ENCODE measurements at places on chromosomes 1 and 21.

- DNase-seq, result no peak
Measured at GRCh38 chr21:38664315-38664714, 141.4 kb upstream of the ETS2 start.

GRCh38 chr1:181397845-181398244 lies 85.5 kb upstream of the CACNA1E start:
- no peak for DNase-seq

GRCh38 chr1:221839321-221839720 lies 97.4 kb upstream of the DUSP10 start:
- no peak for DNase-seq

GRCh38 chr1:108669679-108670078 lies 8.8 kb upstream of the HENMT1 start:
- DNase-seq, result no peak

GRCh38 chr1:114134518-114134917 lies 19.2 kb downstream of the SYT6 start:
- DNase-seq, result no peak

- DNase-seq, result no peak
Measured at GRCh38 chr1:203353486-203353885, 2.6 kb upstream of the FMOD start.

- no peak for DNase-seq
Measured at GRCh38 chr1:119181218-119181617, 40.8 kb upstream of the WARS2 start.

- no peak for DNase-seq
Measured at GRCh38 chr21:20272791-20273362, 725.3 kb upstream of the NCAM2 start.

DNA sequence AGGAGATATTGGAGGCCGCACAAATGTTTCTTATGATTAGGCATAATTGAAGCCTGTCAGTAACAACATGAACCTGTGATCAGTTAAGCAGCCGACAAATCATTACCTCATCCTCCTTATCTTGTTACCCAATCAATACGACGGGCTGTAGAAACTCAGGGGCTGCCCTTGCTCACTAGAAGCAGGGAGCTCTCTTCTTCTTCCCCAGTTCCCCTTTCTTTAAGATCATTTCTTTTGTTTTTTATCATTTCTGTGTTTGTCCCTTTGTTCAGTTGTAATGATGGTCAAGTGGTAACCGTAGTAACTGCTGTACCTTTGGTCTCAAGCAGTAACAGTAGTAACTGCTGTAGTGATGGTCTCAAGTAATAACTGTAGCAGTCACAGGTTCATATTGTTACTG lies 13.8 kb upstream of the FCGR2A start:
- DNase-seq, result no peak

- no peak for DNase-seq
Measured at GRCh38 chr1:48937732-48938131, 161.0 kb upstream of the BEND5 start.

GRCh38 chr1:34768856-34769255 lies 9.3 kb downstream of the GJB4 start:
- no peak for DNase-seq

GRCh38 chr1:1436630-1437032 lies 1.1 kb downstream of the VWA1 start:
- no peak for DNase-seq

DNA sequence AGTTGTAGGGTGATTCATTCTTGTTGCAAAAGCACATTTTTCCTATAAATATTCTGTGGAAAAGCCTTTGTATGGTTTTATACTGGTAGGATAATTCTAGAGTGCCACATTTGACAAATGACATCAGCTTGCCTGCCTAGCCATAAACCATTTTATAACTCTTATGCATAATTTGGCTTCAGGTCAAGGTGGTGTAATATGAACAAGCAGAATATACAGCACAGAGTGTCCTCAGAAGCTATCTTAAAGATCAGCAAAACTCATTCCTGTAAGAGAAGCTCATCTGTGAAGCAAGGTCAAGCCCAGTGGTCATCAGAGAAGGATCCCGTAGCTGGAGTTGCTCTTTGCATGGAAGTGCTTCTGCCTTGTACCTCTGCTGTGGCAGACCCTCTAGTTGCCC lies 24.0 kb upstream of the C1orf21 start:
- DNase-seq, result no peak

DNA sequence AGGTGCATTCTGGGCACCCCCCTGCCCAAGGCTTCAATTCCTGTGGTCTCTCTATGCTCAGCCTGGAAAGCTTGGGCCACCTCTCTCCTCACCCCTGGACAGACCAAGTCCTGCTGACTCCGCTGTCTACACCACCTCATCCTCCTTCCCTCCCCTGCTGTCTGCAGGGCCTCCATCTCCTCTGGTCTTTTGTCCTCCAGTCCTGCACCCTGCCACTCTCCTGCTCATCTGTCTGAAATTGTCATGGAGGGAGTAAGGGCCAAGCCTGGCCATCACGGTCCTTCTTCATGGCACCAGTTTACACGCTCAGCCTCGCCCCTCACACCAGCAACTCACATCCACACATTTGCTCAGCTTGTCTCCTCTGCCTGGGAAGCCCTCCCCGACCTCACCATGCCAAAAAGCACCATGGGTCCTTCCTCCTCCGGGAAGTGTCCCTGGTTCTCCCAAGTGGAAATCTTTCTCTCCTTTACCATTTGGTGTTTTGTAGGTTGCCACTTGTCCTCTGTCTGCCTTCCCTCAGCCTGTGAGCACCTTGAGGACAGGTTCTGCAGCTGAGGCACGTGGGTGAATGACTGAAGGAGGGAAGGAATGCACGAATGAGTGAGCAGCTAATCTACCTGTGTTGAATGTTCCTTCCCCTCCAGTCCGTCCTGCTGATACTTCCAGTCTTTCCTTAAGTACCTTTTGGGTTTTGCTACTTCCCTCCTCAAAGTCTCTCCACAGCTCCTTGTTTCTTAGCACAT lies 2.1 kb upstream of the SLC2A1 start:
- DNase-seq, result no peak

- no peak for DNase-seq
Measured at GRCh38 chr1:54583307-54583686, 35.3 kb downstream of the ACOT11 start.

DNA sequence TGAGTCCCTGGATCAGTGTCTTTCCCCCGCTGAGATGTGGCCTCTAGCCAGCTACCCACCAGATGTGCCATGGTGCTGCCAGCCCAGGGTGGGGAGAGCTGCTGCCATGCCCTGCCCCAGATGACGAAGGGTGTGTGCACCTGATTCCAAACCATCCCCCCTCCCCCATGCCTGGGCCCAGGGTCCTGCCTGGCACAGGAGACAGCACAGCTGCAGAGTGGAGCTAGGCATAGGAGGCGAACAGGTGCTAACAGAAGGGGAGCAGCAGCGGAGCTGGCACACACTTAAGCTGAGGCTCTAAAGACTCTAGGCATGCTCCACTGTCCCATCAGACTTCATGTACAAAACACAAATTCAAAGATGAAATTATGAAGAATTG lies 9.0 kb upstream of the LDLRAP1 start:
- no peak for DNase-seq

DNA sequence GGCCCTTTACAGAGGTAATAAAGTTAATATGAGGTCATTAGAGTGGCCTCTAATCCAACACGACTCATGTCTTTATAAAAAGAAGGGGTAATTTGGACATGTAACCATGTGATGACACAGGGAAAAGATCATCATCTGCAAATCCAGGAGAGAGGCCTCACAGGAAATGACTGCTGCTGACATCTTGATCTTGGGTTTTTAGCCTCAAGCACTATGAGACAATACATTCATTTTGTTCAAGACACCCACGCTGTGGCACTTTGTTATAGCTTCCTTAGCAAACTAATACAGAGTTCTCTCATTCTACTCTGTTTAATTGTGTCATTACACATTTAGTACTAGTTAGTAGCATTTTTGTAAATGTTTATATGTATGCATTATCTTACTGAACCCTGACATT lies 64.0 kb upstream of the RUNX1 start:
- DNase-seq, result no peak

DNA sequence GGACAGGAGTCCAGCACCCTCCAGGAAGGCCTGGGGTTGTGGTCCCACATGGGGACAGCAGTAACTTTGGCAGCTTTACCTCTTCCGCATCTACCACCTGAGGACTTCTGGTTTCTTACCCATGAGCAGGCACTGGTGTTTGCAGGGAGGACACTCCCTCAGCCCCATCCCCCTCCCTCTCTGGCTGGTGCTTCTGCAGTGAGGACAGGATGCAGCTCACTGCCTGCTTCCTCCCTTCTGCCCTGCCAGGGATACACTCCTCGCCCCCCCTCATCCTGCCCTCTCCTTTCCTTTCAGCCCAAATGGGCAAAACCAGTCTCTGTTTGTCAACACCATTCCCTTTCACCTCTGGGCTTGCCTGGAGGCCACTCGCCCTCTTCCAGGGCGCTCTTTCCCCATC lies 62.4 kb downstream of the KIRREL1 start:
- no peak for DNase-seq
